DMS153 (cell line): ENCODE measurements at places on chromosomes 7 and 10.

- no peak for DNase-seq
Measured at GRCh38 chr7:96527133-96527827, 182.4 kb downstream of the SEM1 start.

GRCh38 chr7:100679927-100680575 is 6.5 kb downstream of the GNB2 start:
- DNase-seq: no peak

DNA sequence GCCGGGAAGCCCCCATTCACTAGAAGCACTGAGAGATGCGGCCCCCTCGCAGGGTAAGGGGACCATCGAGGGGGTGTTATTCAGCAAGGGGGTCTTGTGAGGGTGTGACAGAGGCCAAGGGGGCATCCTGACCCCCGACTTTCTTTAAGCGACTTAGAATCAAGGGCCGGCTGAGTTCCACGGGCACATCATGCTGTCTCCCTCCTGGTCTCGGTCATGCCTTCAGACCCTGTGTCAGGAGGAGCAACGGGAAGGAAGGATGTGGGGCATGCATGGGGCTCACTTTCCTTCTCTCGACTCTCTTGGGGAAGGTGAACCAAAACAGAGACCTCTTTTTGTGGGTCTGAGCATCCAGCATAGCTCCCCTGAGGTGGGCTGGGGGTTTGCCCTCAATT is 2.5 kb downstream of the ACSL5 start:
- no peak for DNase-seq

GRCh38 chr10:12750526-12751201 is 250.8 kb downstream of the CCDC3 start:
- no peak for DNase-seq

- DNase-seq: no peak
Measured at GRCh38 chr7:90938371-90938770, 325.9 kb upstream of the FZD1 start.

DNA sequence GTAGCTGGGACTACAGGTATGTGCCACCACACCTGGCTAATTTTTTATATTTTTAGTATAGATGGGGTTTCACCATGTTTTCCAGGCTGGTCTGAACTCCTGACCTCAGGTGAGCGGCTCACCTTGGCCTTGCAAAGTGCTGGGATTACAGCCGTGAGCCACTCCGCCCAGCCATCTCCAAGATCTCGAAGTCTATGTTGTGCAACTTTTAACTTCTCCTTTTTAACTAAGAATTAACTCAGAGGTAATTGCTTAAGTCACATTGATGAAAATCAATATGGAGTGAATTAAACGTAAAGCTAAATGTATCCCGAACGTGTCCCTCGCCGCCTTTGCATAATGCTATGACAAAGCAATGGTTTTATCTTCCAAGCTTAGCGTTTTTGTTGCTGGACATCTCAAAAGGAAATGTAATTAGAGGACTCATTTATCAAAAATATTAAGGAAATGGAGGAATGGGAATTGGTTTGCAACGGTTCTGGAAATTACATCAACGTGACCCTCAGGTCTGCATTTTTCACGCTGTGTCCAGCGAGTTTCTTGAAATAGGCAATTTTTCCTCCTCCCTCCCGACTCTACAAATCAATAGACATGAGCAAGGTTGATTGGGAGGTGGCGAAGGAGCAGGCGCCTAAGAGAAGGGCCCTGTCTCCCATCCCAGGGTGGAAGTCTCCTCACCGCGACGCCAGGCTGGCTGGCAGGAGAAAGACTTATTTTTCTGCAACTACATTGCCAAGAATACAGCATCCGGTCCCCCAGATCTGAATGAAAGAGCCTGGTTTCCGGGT is 89.8 kb downstream of the TMEM130 start:
- no peak for DNase-seq

- DNase-seq: no peak
Measured at GRCh38 chr7:45174328-45174610, 16.7 kb downstream of the RAMP3 start.

GRCh38 chr7:98531717-98532116 is 85.4 kb upstream of the NPTX2 start:
- no peak for DNase-seq

- no peak for DNase-seq
Measured at GRCh38 chr10:113103131-113103840, 153.2 kb downstream of the TCF7L2 start.

DNA sequence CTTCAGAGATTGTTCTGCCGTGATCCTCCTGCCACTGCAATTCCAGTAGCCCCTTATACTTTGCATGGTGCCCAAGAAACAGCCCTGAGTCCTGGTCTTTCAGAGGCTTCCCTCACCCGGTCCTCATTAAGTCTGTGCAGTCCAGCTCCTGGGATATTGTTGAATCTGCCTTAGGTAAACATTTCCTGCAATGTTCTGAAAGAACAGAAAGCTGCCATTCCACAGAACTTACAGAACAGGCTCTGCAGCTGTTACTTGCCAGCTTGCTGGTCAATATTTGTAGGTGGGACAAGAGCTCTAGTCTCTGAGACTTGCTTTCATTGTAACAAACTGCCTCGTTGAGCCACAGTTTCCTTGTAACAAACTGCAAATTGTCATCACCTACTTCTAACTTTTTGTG is 115.0 kb upstream of the KIF5B start:
- DNase-seq: peak; percentile 28

DNA sequence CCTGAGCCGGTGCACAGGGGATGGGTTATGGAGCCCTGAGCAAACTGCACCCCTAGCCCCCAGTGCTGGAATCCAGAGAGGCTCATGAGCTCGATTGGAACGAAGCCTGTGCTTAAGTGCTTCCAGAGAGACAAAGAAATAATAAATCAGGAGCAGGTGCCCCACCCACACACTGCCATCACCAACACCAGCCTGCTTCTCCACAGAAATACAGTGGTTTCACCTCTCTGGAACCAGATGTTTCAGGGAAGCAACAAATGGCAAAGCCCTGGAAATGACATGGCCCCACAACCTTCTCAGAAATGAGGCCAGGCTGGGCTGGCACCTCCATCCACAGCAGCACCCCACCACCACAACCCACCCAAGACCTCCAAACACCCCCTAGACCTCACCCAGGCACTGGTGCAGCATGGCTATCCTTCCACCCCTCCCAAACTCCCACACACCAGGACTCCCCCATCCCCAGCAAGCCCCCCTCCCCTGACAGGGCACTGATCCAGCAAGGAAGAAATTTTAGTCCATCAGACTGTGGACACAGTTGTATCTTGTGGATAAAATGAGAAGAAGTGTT is 4.1 kb upstream of the SLC18A3 start:
- DNase-seq: peak; percentile 63

- no peak for DNase-seq
Measured at GRCh38 chr10:84076540-84077195, 62.6 kb upstream of the GHITM start.

- no peak for DNase-seq
Measured at GRCh38 chr7:1639071-1639470, 31.0 kb upstream of the ELFN1 start.

GRCh38 chr10:114520453-114520852 is 116.2 kb upstream of the AFAP1L2 start:
- DNase-seq: peak; percentile 86

- DNase-seq: no peak
Measured at GRCh38 chr7:154647625-154648024, 355.3 kb downstream of the PAXIP1 start.

DNA sequence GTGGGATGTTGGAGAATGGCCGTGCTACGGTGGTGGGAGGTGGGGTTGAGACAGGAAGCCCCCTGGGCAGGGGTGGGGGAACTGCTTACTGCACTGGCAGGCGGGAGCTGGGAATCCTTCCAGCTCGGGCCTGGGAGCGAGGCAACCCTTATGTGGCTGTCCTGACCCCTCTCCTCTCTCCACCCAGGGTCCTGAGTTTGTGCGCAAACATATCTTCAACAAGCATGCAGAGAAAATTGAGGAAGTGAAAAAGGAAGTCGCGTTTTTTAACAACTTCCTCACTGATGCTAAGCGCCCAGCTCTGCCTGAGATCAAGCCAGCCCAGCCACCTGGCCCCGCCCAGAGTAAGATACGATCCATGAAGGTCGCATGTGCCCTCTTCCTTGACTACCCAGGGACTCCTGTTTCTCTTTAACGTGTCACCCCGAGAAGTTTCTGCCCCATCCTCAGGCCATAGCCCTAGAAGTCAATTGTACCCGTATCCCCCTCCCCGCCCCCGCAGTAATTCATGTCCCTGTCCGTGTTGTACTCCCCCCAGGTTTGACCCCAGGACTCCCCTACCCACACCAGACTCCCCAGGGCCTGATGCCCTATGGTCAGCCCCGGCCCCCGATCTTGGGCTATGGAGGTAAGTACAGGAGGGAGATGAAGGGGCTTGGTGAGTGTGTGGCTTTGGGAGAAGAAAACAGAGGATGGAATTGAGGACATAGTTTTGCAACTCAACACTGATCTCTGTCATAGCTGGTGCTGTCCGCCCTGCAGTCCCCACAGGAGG is 1.8 kb downstream of the UFSP1 start:
- no peak for DNase-seq

DNA sequence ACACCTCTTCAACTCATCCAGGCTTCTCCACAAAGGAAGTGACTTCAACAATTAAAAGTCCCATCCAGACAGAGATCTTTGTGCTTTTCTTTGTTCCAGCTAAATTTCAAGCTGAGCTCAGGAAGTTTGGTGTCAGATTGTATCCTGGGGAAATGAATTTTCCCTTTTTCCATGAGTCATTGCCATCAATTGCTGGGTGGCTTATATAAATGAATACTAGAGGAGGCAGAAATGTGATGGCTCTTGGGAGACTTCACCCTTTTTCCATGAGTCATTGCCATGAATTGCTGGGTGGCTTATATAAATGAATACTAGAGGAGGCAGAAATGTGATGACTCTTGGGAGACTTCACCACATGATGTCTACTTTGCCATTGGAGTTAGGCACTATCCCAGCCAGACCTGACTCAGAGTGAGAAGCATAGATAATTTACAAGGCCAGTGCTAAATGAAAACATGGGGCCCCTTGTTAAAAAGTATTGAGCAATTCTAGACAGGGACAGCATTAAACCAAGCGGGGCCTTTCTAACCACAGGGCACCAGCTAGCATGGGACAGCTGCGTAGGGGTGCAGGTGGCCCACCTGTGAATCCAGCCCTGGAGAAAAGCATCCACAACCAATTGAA is 339.2 kb upstream of the PODXL start:
- DNase-seq: no peak

GRCh38 chr10:71504168-71504567 is 107.4 kb downstream of the CDH23 start:
- DNase-seq: no peak

DNA sequence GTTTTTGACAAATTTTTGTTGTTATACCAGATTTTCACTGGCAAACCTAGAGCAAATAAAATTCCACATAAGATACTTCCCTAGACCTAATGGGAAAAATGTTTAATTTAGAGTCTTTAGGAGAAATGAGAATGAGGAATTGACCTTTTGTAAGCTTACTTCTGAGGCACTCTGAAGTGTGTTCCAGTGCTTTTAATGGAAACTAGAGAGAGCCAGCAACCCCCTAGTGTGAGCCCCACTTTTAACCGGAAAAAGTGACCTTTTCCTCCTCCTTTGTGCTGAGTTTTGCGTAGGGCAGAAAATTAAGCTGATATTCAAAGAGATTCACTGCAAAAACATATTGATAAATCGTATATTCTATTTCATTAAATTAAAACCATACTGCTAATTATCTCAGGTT is 5.2 kb downstream of the IKZF1 start:
- no peak for DNase-seq

DNA sequence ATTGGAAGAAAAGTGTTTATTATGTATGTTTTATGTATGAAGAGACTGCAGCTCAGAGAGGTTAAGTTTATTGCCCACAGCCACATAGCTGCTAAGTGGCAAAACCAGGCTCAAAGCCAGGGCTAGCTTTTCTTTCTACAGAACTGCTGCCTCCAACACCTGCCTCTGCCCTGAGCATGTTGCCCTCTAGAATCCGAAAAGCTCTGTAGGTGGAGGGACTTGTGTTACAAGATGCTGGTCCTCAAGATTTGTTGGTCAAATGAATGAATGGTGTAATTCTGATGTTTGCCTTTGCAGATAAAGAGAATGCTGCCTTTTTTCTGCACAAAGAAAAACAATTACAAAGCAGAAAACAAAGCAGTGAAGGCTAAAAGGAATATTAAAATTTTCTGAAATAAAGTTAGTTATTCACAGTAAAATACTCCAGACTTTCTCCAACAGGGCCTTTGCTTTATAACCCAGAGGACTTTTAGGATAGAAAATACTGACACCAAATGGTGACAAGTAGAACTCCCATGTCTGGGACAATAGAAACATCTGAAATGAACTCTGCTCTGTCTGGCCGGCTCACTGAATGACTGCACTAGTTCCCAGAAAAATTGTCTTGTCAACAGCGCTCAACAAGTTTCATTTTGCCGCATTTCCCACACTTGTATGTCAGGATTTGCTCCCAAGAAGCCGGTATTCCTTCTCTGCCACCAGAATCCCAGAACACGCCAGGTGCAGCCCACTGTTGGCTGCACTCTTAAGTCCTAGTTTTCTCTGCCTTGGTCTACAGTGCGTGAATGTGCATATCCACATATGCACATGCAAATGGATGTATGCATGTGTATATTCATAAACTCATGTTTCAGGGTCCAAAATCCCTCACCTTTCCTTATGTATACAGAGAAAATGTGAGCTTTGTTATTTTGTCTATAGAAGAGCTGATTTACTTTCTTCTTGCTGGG is 11.0 kb upstream of the DNTT start:
- peak; percentile 21 for DNase-seq

DNA sequence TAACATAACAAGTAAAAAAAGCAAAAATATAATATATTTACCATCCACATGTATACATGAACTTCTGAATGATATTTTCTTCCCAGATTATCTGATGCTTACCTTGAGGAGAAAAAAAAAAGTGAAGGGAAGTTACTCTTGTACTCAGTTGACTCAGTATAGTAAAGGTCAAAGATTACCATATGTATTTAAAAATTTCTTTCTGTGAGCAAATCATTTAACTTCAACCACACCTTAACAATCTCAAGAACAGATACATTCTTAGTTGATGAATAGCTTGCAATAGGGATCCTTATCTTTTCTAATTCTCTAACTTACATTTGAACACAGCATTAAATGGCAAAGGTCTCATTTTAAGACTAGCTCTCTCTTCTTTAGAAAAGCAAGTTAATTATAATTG is 29.8 kb downstream of the PRR15 start:
- DNase-seq: no peak

GRCh38 chr10:34713875-34714274 is 101.2 kb downstream of the PARD3 start:
- no peak for DNase-seq

DNA sequence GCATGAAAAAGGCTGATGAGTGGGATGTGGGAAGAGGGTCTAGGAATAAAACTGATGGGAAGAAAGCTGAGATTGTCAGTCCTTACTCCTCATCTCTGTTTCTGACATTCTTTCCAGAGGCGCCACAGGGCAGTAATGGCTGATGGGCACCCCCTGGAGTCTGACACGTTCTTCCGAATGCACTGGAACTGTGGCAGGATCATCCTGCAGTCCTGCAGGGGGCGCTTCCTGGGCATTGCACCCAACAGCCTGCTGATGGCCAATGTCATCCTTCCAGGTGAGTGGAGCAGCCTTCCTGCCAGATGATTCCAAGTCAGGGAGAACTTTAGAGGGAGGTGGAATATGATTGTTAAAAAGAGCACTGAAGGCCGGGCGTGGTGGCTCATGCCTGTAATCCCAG is 4.8 kb downstream of the FSCN3 start:
- no peak for DNase-seq
